RPMI7951 (cell line): ENCODE measurements at places on chromosomes 2 and 18. TPM values are rescaled to one million over a fixed set of nuclear protein-coding genes. Genes with fewer than 3 reads are reported as not detected.

DNA sequence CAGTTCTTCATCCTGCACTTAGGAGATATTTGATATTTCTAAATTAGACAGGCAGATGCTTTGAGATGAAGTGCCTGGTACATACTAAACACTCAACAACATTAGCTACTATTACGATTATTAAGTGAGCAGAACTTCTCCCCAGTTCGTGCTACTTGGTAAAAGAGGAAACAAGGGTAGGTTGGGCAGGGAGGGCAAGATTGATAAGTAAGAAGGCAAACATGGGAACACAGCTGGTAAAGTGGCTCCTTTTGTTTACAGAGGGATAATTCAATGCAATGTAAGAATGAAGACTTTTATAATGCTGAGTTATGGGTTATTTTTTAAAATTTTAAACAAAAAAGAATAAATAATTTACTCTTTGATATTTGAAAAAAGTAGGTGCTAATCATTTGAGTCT lies 15.9 kb upstream of the WIPF1 start:
- DNase-seq, result no peak

DNA sequence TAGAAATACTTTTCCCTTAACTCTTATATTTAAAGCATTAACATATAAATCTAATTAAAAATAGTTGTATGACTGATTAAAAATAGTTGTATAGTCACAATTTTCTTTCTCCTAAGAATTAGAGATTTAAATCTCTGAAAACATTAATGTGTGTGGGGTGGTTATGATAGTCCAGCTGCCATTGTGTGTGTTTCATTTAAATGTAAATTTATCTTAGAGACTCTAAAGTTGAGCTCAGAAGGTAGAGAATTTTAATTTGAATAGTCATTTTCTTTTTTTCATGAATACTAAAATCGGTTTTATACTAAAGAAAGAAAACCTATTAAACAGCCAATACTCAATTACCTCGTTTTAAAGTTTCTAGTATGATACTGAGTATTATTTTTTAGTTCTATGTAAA lies 18.6 kb downstream of the GREB1L start:
- DNase-seq, result no peak

DNA sequence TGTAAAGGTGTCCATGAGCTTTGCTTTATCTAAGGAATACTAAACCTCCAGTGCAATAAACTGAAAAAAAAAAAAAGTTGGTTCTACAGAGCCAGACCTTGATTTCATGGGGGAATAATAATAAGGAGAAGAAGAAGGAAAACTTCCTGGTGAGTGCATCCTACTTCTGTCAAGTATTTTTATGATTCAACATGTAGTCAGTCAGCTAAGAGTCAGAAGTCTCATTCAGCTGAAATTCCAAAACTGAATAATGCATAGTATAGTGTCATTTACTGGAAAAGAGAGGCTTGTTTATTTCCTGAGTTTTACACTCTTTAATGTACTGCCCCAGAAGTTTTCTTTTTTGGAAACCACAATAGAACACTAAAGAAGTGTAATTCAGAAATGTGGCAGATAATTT lies 77.8 kb upstream of the TACR1 start:
- DNase-seq, result peak; percentile 39

GRCh38 chr2:147076634-147077033 lies 768.2 kb upstream of the ACVR2A start:
- peak; percentile 17 for DNase-seq

DNA sequence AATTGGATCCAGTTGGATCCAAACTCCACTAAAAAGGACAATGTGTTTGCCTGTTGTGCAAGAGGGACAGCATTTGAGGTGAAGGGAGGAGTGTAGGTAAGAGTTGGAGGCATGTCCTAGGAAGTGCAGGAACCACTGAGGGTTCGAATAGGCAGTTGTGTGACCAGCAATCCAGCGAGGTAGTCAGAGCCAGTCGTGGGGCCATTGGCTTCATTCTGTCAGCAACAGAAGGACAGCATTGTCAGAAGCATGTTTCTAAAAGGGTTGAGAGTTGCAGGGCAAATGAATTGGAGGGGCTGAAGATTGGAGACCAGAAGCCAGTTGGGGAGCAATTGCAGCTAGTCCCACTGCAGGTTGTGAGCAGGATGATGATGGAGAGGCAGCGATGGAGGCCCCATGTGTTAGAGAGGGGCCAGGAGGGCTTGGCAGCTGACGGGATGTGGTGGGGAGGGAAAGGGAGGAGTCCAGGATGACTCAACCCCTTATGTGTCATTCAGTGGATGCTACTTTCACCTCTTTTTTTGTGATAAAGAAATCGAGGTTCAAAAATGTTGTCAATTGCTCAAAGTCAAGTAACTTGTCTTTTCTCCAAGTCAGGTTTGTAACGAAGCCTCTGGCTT lies 96.7 kb upstream of the SIX3 start:
- peak; percentile 48 for DNase-seq

- DNase-seq, result no peak
These were observed 551.7 kb downstream of the SLC4A3 start for GRCh38 chr2:220178991-220179695.

- DNase-seq, result no peak
These were observed 75.3 kb upstream of the L3MBTL4 start for GRCh38 chr18:6489977-6490376.

DNA sequence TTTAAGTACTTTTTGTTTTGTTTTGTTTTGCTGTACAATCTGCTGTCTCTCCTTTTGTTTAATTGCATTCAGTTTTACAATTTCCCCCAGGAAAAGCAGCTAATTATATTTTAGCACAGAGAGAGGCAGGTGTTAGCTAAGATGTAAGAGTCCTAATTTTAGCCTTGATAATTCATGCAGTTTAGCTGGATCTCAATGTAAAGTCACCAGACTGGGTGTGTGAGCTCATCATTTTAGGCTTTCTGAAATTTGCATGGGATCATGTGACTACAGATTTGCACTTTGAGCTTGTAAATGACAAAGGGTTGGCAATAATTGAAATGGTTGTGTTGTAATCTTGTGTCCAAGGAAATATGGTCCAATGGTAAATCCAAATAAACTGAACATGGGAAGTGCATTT lies 68.5 kb downstream of the ETAA1 start:
- DNase-seq, result no peak

- no peak for DNase-seq
These were observed 428.6 kb downstream of the SETBP1 start for GRCh38 chr18:45109271-45109670.

GRCh38 chr2:44843086-44843485 lies 98.4 kb upstream of the SIX3 start:
- DNase-seq, result no peak

DNA sequence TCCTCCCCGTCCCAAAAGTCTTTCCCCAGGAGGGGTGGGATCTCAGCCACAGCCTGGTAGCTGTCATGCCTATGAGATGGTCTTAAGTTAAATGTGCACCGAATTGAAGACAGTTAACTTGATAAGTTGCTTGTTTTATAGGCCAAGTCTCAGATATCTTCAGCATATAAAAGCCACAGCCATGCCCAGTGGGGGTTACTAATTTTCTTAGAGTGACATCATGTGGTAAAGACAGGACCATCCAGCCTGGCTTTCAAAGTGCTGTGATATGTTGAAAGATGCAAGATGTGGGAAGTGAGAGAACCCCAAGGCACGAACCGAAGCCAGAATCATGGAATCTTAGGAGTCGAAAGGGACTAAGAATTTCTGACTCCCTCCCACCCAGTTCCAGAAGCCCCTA lies 42.1 kb upstream of the FAM124B start:
- no peak for DNase-seq

- peak; percentile 100 for DNase-seq
These were observed 486 bp upstream of the GPR39 start for GRCh38 chr2:132415915-132416722.

DNA sequence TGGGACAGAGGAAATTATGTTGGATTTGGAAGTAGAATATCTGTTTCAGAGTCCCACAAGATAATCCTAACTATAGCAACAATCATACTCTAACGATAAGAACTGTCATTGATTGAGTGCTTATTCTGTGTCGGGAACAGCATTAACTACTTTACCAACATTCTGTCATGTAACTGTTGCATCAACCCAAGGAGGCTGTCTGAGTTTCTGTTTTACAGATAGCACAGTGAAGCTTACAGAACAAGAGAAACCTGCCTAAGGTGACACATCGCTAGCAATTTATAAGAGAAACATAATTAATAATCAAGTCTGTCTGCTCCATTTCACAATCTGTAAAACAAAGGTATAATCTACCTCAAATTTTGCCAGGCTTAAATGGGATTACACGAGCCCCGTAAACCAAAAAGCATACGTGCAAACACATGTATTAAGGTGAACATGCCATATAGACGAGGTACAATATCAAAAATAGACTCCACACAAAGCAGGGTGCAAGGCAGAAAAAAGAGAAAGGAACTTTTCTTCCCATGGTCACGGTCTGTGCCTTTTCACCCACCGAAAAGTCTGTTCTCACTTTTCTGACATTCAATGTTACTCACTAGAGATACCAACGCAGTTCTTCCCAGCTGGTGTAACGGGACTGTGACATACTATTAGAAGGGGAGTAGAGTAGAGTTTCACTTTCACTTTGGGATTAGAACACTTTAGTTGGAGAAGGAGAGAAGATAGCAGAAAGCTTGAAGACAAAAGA lies 37.2 kb upstream of the SLC8A1 start:
- DNase-seq, result peak; percentile 81

GRCh38 chr2:240161087-240161750 lies 20.8 kb upstream of the OTOS start:
- DNase-seq, result no peak

GRCh38 chr2:218046238-218046637 lies 22.8 kb upstream of the RUFY4 start:
- DNase-seq, result no peak

- no peak for DNase-seq
These were observed 100.0 kb downstream of the POLE4 start for GRCh38 chr2:75058427-75058826.

- DNase-seq, result peak; percentile 96
These were observed 56.9 kb upstream of the CCDC141 start for GRCh38 chr2:179106676-179107428.

DNA sequence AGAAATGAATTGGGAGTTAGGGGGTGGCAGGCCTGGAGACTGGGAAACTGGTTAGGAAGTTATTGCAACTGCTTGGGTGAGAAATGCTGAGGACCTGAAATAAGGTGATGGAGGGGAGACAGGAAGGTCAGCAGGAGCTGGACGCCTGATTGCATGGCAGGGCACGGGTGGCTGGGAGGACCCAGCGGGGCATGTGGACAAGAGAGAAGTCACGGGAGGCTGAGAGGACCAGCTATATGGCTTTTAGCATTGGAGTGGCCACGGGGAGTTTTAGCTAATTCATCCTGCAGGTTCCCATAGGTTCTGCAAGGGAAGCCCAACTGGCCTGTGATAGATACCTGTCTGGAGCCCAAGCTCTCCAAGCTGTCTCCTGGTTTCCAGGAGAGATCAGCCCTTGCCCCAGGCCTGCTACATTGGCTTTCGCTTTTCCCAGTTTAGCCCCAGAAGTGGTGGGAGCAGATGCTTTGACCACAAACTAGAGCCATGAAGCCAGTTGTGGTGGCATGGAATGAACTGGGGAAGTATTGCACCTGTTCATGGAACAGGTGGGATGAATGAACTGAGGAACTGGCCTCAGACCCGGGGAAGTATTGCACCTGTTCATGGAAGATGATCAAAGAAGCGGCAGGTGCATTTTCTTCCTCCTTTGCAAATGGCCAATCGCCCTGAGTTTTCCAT lies 93.6 kb upstream of the TAF1B start:
- no peak for DNase-seq

DNA sequence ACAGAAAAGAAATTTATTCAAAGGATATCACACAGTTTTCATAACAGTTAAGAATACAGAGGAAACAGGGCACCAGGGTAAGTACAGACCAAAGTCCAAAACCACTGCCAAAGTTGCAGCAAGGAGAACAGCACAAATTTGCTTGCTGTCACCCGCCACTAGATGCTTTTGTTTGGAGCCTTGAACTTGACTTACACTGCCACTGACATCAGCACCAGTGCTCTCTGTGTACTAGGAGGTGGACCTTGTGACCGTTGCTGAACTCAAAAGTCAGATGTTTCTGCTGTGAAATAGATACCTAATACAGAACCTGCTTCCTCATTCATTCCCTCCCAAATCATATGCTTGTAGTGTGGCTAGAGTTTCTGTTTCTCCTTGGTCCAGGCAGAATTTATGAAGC lies 578.3 kb upstream of the TMEFF2 start:
- no peak for DNase-seq

GRCh38 chr2:28707592-28707991 lies 44.0 kb upstream of the PPP1CB start:
- DNase-seq, result peak; percentile 32

Gene AKAIN1
- not detected in 2 replicates for total RNA-seq

Gene PTCD3
- 78.5 and 92.3 TPM in 2 replicates for total RNA-seq

Gene TMEM178A
- total RNA-seq, result 0.10 TPM in 1 of 2 replicates, not detected in the other

Gene ALPP
- not detected in 2 replicates for total RNA-seq

Gene RUFY4
- not detected in 2 replicates for total RNA-seq

Gene ZNF519
- 7.6 and 10.3 TPM in 2 replicates for total RNA-seq

Gene AAK1
- total RNA-seq, result 33.9 and 44.0 TPM in 2 replicates

Gene AGPS
- 41.2 and 43.7 TPM in 2 replicates for total RNA-seq

Gene CNRIP1
- 50.5 and 53.9 TPM in 2 replicates for total RNA-seq

Gene SNED1
- total RNA-seq, result 63.7 and 65.5 TPM in 2 replicates

Gene DES
- 0.20 and 0.60 TPM in 2 replicates for total RNA-seq

Gene ONECUT2
- total RNA-seq, result 0.10 and 0.12 TPM in 2 replicates

Gene LINC00305
- total RNA-seq, result not detected in 2 replicates

Gene CCDC178
- not detected in 2 replicates for total RNA-seq

Gene TCF7L1
- total RNA-seq, result 0.39 TPM in 1 of 2 replicates, not detected in the other

Gene HNRNPA3
- 47.2 and 54.2 TPM in 2 replicates for total RNA-seq

Gene EIF2AK3
- 18.0 and 19.9 TPM in 2 replicates for total RNA-seq
